ENCODE measurements at places on chromosomes 5 and 9. TPM values are rescaled to one million over a fixed set of nuclear protein-coding genes. Genes with fewer than 3 reads are reported as not detected.

GRCh38 chr9:21840647-21841046 is 38.2 kb downstream of the MTAP start:
- no peak for DNase-seq

GRCh38 chr5:115179030-115179393 is 9.3 kb upstream of the TRIM36 start:
- no peak for DNase-seq

DNA sequence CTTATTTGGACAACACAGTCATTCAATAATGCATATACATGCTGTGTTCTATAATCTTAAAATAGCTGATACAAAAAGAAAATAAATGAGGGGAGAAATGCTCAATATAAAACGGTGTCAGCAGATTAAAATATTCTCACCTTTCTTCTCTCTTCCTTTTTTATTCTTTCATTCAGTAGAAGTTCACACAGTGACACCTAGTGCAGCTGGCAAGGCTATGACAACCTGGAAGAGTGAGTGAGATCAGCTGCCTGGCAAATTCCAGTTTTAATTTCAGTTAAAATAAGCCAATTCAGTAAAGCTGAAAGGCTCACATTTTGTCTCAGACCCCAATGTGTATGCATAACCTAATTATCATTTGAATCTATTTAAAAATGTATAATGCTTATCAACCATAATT is 150.3 kb downstream of the RASEF start:
- no peak for DNase-seq

DNA sequence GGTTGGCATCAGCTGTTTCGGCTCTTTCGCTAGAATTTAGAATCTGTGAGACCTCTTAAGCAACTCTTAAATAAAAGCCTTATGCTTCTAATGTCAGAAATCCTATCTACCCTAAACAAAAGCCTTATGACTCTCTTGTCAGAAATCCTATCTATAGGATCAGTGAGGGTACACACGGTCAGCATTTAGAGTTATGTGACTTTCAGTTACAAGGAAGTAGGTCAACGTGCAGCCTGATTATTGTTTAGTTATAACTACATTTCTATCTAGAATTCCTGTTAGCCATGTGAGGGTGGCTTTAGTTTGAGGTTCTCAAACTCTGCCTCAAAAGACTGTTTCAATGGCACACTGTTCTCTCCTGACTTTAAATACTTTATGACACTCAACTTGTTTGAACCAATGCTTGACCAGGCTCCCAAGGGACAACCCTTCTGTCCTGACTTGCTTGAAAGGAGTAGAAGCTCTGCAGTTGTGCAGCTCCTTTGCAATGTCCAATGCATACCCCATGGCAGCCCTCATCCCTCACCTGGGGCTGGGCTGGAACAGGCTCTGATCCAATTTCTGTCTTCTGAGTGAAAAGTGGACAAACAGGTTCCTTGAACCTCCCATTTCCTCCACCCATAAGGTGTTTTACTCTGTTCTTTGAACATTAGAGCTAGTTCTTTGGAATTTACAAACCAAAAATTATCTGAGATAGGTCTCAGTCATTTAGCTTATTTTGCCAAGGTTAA is 251.6 kb upstream of the PIK3R1 start:
- DNase-seq, result no peak

DNA sequence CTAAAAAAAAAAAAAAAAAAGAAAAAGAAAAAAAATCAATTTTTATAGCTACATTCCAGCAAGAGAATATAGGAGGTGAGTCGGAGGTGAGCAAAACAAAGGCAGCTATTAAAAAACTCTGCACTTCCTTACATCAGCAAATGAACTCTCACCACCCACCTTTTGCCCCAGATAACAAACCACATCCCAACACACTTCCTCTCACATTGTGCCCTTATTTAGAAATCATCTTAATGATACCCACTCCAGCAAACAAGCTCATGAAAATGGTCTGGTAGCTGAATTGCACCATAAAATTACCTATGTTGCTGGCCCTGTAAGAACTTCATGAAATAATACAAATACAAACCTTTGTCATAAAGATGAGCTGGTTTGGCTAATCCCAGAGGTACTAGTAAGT is 82.9 kb downstream of the CEMIP2 start:
- DNase-seq, result no peak

DNA sequence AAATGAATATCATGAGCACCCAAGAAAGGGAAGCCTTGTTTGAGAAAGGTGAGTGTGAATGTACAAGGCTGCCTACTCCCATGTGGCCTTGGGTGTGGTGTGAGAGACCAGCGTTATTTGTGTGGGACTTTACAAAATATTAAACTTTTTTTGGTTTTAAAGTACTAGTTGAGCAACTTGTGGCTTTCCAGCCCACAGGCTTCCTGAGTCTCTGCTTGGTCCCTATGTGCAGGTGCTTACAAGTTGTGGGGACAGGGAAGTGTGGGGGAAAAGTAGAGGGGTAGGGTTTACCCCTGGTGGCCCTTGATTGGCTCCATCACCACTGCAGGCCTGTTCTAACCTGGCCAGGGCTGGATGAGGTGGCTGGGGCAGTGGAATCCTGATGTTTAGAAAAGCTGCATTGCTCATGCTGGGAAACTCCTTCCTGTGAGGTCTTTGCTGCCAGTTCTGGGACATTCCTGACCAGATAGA is 19.7 kb downstream of the PTTG1 start:
- no peak for DNase-seq

Gene INSL4
- not detected for total RNA-seq

Gene TNFSF15
- 10.3 TPM for total RNA-seq

Gene SOX30
- total RNA-seq, result 0.14 TPM

Gene CCDC183
- total RNA-seq, result 0.84 TPM

Gene COL23A1
- total RNA-seq, result 0.16 TPM

Gene ZER1
- total RNA-seq, result 31.0 TPM

Gene RHOBTB3
- 73.8 TPM for total RNA-seq
